Stomach (tissue), 19 donors: ENCODE measurements at places on chromosomes 16 and 17. TPM values are rescaled to one million over a fixed set of nuclear protein-coding genes. Genes with fewer than 3 reads are reported as not detected.
A peak's percentile ranks its signal among the peaks of the same experiment; 100 is the strongest.

SLC6A2 gene
- not detected for polyA plus RNA-seq

TMEM238L gene
- 55.9 TPM for polyA plus RNA-seq

ZNF597 gene
- 1.1 TPM for polyA plus RNA-seq

GRCh38 chr16:89200850-89201411 lies 594 bp upstream of the SLC22A31 start:
- peak overlapping the region; percentile 45 for H3K4me3 ChIP-seq
- H3K36me3 ChIP-seq, result no peaks in the 10 kb centered on the region
- H3K27ac ChIP-seq, result no peak overlapping the region
- peaks cover 22% of the 10 kb centered on the region for H3K4me1 ChIP-seq
- no peak for DNase-seq
- peaks cover 48% of the 10 kb centered on the region for H3K27me3 ChIP-seq

DNA sequence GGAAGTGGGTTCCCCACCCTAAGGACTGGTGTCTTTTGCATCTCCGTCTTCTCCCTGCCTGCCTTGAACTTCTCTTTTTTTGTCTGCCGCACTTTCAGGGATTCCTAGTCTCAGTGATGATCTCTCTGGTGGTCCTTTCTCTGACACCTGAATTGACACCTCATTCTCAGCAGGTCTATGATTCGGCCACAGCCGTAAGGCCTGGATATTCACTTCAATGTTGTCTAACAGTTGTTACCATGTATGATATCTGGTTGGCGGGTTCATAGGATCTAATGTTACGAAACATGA lies 25.1 kb upstream of the SLC47A1 start:
- H3K4me3 ChIP-seq, result peak overlapping the region; percentile 67
- DNase-seq, result no peak
- peak overlapping the region; percentile 95 for H3K27ac ChIP-seq
- H3K36me3 ChIP-seq, result no peaks in the 10 kb centered on the region
- no peaks in the 10 kb centered on the region for H3K27me3 ChIP-seq

GRCh38 chr17:64687961-64688360 lies 25.9 kb upstream of the SMURF2 start:
- no peaks in the 10 kb centered on the region for H3K4me1 ChIP-seq
- no peaks in the 10 kb centered on the region for H3K36me3 ChIP-seq
- H3K27me3 ChIP-seq, result no peaks in the 10 kb centered on the region
- H3K27ac ChIP-seq, result no peak overlapping the region

DNA sequence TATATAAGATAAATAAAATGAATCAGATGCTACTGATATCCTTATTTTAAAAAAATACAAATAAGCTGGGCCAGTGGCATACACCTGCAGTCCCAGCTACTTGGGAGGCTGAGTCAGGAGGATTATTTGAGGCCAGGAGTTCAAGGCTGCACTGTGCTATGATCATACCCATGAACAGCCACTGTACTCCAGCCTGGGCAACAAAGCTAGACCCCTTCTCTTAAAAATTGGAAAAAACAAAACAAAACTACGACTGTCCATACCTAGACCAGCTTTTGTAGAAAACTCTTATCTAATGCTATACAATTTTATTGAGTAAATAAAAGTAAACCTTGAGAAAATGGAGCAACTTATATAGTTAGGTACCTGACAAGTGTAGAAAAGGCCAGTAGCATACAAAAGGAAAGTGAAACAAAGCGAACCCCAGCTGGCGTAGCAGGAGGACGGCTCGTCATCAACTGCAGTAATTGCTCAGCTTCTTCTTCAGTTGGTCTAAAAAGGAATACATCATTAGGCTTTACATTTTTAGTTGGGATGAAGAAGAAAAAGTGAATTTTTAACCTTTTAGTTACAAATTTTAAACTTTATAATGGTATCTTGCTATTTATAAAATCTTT lies 23.6 kb downstream of the INTS2 start:
- H3K27me3 ChIP-seq, result no peaks in the 10 kb centered on the region
- no peak overlapping the region for H3K4me3 ChIP-seq
- peaks cover 22% of the 10 kb centered on the region for H3K36me3 ChIP-seq
- H3K27ac ChIP-seq, result no peak overlapping the region

- H3K27ac ChIP-seq, result no peak overlapping the region
- H3K4me1 ChIP-seq, result peaks cover 4% of the 10 kb centered on the region
- no peak overlapping the region for H3K4me3 ChIP-seq
- no peaks in the 10 kb centered on the region for H3K36me3 ChIP-seq
- no peak for DNase-seq
Observed at GRCh38 chr17:66985338-66986237, 21.1 kb downstream of the CACNG4 start.
